ENCODE measurements at places on chromosomes 12 and 14.

DNA sequence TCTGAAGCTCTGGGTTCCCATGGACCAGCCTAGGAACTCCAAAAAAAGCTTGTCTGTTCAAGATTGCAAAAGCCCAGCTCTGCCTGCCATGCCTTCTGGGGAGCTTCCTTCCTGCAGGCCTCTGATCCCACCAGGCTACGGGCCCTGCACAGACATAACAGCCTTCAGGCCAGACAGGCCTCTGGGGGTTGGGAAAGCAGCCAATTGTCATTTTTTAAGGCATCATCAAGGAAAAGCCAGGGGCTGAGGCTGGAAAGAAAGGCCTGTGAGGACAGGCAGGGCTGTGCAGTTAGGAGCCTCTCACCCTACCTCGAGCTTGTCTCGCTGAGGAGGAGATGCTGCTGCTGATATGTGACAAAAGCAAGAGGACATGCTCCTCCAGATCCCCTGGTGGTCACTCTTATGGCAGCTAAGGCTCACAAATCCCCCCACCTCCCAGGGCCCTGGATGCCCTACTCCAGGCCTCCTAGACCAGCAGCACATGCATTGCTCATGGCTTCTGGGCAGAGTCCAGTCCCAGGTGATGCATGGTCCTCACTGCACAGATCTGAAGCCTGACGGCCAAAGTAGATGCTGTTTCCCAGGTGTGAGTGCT, 2.9 kb downstream of the TMEM229B start:
- DNase-seq: no peak

- DNase-seq: no peak
These were observed 1.9 kb upstream of the PRDM4 start for GRCh38 chr12:107762874-107763273.

- no peak for DNase-seq
These were observed 2.1 kb upstream of the DLST start for GRCh38 chr14:74879427-74880182.

DNA sequence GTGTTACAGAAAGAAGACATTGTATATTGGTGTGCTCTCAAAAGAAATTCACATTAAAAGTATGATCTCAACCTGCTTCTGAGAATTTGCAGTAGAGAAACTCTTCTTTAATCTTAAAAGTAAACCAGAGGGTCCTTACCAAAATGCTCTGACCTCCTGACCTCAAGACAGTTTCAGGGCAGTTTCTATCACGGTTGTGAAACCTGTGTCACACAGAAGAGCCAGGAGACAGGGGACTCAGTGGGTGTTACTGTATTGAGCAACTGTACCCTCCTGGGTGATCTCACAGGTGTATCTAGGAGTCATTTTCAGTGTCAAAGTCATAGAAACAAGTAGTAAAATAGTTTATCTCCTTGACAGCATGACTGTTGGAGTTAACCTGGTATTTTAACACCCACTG, 178.0 kb downstream of the GRIP1 start:
- no peak for DNase-seq

- DNase-seq: no peak
These were observed 106.0 kb upstream of the TMTC1 start for GRCh38 chr12:29889737-29890136.

GRCh38 chr12:64611341-64612284, 1.3 kb downstream of the RASSF3 start:
- no peak for DNase-seq

GRCh38 chr14:44170556-44170955, 336.5 kb downstream of the FSCB start:
- DNase-seq: no peak

GRCh38 chr12:57095440-57095839, 6.5 kb downstream of the NAB2 start:
- no peak for DNase-seq

GRCh38 chr14:59629444-59630287, 53.1 kb upstream of the CCDC175 start:
- no peak for DNase-seq

DNA sequence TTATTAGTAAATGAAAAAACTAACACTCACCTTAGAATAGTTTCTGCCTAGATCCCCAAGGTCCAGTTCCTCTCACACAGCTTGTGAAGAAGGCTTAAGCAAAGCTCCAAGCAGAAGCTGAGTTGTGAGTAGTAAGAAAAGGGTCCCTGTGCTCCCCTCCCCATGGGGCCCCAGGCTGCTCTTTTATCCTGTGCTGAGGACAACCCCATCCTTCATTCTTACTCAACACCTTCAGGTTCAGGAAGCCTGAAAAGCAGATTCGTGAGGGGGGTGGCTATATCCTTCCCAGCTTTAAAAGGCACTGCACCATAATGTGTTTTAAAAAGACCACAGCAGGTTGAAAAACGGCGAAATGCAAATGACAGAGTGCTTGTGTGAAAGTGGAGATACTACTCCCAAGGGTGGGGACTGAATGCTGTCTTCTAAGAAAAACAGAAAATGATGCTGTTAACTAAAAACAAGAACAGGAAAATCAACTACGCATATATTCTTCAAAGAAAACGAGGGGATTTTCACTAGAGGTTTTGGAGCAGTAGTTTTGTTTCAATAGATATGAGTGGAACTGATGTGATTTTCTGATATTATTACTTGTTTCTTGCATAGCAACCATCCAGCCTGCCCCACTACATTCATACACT, 182.7 kb downstream of the KTN1 start:
- DNase-seq: no peak

GRCh38 chr12:115511986-115512711, 765.3 kb downstream of the MED13L start:
- DNase-seq: no peak

DNA sequence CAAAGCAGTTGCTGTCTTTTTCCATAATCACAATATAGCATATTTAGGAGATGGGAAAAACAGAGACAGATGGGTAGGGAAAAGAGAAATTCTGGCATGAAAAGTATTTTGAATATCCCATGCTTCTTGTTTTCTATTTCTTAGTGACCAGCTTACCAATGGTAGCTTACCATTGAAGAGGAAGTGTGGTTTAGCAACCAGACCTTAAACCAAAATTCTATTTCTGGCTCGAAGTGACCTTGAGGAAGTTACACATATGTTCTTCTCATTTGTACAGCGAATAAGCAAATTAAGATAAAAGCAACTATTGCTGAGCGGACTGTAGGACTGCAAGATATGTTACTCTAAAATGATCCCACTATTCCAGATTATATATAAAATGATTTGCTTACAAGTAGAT, 82.9 kb downstream of the FGD4 start:
- DNase-seq: no peak

DNA sequence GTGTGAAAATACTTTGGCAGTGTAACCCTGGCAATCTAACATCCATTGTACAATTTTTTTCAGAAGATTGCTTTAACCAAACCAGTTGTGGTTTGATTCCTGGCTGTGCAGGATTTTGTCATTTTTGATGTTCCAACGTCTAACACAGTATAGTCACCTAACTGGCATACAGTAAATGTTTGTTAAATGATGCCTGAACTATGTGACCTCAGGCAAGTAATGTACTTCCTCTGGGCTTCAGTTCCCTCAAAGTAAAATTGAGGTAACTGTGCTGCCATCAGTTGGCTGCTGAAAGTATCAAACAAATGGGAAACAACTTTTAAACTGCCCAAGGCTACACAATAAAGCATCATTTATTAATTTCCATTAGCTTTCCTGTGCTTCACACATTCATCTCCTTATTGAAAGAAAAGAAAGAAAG, 4.3 kb downstream of the TM7SF3 start:
- DNase-seq: no peak

DNA sequence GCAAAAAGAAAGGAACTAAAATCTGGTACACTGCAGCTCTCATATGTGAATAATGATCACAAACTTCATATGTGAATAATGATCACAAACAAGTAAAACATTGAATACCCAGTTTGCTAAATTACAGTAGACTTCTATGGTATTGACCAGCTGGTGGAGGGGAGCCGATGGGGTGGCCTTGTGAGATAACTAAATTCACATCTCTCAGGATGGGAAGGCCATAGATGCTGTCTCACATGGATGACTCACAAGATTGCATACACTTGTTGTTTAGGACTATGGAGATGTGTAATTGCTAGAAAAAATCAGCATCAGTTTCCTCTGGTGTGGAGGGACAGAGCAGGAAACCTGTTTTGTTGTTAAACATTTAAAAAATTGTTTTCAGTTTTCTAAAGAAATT, 49.2 kb downstream of the ACACB start:
- DNase-seq: no peak

All from cortex of kidney (tissue), 1 donor.